Left cardiac atrium (tissue), 4 donors: ENCODE measurements at places on chromosomes 2 and 18. TPM values are rescaled to one million over a fixed set of nuclear protein-coding genes. Genes with fewer than 3 reads are reported as not detected.

REG3G gene
- not detected for total RNA-seq

GPR35 gene
- 1.3 TPM for total RNA-seq

LRRTM4 gene
- total RNA-seq = 0.32 TPM

DNA sequence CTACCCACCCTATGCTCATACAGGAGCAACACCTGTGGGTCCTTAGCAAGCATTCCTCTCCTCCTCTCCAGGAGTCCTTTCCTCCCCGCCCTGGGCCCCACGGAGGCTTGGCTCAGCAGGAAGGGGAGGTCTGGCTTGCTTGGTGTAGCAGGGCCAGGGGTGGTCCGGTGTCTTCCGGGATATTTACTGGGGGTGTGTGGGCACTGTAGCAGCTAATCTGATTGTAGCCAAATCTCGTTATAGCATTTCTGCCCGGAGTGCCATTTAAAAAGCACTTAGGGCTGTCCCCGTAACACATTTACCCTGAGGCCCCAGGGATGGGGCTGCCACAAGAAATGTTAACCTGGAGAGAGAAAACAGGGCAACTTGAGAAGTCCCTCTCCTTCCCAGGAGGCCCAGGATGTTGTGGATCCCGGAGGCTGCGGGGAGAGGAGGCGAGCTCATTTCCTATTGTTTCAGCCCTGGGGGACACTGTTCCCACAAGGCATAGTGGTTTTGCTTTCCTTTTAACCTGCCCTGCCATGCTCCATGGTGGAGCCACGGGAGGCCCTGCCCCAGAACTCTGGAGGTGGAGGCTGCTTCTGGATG is 134.5 kb downstream of the CLIP4 start:
- DNase-seq = no peak

DNA sequence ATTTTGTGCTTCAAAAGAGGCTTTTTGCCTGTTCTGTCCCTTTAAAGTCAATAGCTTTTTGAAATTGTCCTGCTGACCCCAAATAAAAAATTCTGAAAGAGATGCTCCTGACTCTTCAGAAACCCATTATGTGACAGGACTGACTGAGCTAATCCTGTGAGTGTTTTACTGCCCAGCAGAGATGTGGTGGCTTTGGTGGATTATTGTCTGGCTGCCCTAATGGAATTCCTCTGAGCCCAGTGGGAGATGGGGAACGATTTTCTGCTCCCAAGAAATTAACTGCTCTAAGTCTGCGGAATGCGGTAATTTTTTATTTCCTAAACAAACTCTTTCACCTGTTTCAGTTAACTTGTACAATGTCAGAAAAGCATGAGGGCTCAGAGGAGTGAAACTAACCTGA is 258.2 kb downstream of the IKZF2 start:
- no peak for DNase-seq

DNA sequence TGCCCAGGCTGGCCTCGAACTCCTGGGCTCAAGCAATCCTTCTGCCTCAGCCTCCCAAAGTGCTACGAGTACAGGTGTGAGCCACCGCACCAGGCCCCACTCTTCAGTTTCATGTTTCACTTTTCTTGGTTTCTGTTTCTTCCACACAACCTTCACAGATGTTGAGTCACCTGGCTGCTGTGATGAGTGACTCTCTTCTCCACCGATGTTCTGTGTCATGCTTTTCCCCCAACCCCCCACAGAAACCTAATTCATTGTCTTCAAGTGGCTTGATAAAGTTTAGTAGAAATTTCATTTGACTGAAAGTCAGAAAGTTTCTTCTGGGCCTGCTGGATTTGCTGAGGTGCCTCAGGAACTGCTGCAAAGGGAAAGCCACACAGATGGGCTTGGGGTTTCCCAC is 78.5 kb downstream of the SPHKAP start:
- DNase-seq = no peak

DNA sequence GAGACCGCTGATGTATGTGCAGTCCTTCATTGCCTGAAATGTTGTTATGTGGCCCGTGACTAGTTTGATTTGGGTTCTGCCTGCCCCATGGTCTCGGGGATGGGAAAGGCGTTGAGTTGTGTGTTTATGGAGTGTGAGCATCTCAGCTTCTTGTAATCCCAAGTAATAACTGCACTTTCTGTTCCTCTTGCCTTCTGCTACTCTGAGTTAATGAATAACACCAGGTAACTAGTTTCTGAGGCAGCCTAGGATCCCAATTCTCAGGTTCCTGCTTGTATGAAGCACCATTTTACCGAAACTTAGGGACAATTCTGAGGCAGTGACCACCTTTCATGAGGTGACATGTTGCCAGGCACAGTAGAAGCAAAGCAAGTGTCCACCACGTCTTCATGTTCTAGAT is 170.0 kb downstream of the ALK start:
- DNase-seq = no peak

DNA sequence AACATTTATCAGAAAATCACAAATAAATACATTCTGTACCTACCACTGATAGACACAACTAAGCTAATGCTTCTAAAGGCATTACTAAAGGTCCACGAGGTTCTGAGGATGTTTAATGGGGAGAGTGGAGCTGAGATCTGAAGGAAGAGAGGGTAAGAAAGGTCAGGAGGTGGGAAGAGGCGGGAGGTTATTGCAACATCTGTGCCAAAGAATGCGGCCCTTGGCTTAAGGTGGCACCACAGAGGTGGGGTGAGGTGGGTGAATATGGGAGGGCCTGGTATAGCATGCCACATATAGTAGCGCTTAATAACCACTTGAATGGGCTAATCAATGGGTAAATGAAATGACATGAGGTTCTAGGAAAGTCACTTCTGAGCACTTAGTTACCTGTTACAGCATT is 217.8 kb upstream of the ATP5MC3 start:
- DNase-seq = no peak

GRCh38 chr18:79741362-79741700 is 56.4 kb upstream of the KCNG2 start:
- no peak for DNase-seq

GRCh38 chr2:143083636-143084035 is 45.6 kb upstream of the ARHGAP15 start:
- no peak for DNase-seq
